ENCODE measurements at places on chromosomes 3 and 15.

GRCh38 chr3:85481411-85482212, 522.8 kb downstream of the CADM2 start:
- DNase-seq: no peak

DNA sequence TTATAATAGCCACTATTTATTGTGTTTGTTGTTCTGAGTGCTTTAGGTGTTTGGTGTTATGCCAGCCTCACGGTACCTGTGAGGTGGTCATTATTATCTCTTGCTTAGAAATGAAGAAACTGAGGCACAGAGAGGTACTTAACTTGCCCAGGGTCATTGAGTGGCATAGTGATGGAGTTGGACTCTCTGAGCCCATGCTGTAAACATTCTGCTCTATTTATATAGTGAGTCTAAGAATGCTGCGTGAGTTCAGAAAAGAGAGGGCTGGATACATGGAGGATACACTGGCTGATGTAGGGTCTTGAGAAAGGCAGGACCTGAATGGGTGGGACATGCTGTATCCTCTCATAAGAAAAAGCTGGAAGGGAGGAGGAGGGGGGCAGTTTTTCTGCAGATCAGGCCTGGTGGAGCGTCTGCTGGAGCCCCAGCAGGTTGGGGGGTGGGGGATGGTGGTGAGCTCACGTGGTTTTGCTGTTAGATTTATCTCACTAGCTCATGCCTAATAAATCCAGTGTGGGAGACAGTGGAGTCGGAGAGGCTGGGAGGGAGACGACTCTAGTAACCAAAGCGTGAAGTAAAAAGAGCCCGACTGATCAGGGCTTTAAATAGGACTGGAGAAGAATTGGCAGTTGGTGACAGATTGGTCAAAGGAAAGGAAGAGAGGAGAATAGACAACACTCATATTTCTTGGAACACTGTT, 16.0 kb downstream of the MED12L start:
- no peak for DNase-seq

DNA sequence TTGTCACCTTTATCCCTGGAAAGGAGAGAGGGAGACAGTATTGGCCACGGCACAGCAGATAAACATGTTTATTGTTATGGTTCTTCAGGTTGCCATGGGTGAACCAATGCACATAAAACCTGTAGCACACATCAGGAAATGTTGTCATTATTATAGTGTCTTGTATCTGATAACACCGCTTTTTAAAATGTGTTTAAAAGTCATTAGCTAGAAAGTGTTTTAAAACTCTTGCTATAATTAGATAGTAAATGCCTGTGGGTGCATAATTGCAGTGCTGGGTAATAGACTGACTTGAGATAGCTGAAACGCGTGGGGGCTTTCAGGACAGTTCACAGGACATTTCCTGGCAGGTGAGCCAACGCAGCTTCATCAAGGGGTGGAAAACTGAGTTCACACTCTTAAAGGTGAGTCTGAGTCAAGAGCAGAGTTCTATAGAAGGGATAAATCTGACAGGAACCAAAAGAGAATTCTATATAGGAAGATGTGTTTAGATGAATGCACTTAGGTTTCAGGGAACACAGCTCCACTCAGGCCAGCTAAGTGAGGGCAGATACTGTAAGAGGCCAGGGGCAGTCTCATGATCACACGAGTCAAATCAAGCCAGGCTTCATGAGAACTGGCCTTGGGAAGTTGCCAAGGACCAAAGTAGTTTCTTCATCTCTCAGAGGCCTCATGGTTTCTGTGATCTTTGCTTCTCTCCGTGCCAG, 35.6 kb upstream of the PPP4R2 start:
- DNase-seq: peak; percentile 24

- no peak for DNase-seq
These were observed 529.0 kb downstream of the AGBL1 start for GRCh38 chr15:86608461-86609205.

DNA sequence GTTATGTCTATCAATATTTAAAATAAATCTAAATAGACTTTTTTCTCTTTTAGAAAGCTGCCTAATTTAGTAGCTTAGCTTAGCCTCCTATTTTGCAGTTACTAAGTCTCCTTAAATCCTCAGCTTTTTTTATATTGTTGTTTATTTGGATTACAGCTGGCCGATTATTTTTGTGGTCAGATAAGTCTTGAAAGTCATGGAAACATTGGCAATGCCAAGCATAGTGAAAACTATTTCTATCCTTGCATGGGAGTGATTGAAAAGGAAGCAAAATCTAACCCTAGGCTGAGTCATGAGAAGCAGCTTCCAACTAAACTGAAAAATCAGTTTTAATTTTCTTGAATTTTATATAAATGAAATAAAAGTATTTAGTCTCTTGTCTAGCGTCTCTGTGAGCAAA, 1063.0 kb upstream of the GBE1 start:
- DNase-seq: no peak

- peak; percentile 31 for DNase-seq
These were observed 69.5 kb downstream of the C3orf38 start for GRCh38 chr3:88219138-88219792.

- DNase-seq: no peak
These were observed 2.9 kb downstream of the SLC22A13 start for GRCh38 chr3:38268522-38268921.

DNA sequence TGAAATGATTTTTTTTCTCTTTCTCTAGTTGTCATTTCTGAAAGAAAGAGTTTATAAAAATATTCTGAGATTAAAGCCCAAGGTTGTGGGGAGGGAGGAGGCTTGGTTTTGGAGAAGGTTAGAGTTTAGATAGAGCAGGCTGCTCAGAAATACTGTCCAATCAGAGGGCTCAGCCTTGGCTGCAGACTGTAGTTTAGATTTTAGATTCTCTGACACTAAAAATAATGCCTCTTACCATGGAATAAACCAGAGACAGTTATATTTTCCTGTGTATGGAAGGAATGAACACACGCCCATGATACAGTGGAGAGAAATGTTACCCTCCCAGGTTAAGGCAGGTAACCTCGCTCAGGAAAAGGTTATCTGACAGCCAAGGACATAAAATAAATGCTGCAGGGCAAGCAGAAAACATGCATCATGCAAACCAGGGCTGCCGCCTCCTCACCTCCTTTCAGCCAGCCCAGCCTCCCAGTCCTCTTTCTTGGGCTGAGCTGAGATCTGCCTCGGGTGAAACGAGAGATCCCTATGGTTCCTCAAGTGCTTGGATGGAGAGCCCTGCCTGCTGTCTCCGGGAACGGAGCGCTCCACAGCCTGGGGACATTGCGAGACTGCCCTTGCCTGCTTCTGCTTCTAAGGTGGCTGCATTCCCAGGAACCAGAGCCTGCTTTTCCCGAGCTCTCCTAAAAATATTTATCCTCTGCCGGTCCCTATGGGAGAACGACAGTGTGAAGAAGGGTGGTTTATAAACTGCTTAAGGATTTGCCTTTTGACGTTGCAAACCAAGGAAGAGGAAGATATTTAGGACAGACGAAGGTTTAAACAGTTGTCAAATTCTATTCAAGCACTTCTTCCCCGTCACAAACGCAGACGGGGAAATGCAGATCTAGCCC, 848 bp downstream of the NCEH1 start:
- DNase-seq: peak; percentile 45

DNA sequence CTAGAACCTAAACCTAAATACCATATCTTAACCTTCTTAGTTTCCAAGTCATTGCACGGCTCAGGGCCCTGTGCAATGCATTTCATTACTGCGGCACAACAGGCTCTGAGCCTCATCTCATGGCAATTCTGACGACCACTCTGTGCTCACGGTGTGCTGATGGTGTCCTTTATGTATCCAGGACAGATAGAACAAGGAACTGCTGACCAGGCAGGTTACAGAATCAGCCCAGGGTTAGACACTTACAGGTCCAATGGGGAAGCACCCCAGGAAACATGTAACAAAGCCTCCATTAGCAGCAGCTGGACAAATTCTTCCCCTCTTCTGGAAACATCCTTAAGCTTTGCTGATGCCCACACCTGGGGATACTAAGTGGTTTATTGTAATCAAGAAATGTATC, 91.9 kb upstream of the NSMCE3 start:
- DNase-seq: no peak

DNA sequence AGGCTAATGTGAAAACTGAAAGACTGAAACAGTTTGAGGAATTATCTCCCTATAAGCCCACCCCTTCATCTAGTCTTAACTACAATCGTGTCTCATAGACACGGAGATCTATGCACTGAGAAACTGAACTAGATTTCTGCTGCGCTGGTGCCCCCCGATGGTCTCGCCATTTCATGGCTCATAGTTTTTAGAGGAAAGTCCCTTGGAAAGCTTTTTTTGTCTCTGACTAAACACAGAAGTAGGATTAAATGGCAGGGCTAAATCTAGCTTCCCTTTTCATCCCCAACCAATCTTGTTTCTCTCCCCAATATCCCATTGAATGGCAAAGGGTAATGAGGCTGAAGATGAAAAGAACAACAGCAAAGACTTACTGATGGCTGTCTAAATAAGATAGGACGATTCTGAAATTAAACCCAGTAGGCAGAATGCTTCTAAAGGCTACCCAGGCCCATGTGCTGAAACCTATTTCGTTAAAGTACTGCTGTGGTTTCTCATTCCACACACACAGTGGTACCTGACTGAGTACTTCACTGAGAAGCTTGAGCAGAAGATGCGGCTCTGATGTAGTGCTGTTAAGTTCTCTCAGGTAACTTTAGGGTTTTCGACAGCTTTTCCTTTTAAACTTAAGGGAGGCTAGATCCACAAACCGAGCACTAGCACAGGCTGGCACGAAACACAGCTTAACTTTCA, 142.7 kb downstream of the GADL1 start:
- DNase-seq: peak; percentile 70

DNA sequence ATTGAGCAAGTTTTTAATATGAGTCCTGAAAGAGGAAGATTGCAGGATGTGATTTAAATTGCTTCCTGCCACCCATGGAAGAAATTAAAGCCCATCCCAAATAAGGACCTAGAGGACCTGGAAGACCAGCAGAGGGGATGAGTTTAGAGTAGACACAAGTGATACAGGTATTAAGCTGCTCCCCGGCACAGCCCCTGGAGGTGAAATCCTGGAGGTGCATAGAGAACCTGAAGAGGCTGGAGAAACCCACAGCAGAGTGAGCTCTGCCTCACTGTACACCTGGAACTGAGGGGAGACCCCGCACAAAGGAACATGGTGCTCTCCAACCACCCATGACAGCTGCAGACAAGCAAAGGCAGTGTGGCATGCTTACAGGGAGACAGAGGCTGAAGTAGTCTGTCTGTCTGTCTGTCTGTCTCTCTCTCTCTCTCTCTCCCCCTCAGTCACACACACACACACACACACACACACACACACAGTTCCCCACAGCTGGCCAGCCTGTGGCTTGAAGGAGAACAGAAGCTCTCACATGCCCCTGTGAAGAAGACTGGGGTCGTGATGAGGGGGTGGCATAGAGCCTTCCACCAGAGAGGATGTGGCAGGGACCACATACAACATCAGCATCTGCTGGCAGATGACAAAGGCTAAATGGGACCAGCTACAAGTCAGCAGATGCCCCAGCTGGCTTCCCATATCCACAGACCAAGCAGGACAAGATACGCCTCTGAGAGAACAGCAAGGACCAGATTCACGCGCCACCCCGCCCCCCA, 38.1 kb downstream of the FSIP1 start:
- DNase-seq: no peak

- peak; percentile 58 for DNase-seq
These were observed 8.5 kb downstream of the TGFBR2 start for GRCh38 chr3:30614943-30615342.

DNA sequence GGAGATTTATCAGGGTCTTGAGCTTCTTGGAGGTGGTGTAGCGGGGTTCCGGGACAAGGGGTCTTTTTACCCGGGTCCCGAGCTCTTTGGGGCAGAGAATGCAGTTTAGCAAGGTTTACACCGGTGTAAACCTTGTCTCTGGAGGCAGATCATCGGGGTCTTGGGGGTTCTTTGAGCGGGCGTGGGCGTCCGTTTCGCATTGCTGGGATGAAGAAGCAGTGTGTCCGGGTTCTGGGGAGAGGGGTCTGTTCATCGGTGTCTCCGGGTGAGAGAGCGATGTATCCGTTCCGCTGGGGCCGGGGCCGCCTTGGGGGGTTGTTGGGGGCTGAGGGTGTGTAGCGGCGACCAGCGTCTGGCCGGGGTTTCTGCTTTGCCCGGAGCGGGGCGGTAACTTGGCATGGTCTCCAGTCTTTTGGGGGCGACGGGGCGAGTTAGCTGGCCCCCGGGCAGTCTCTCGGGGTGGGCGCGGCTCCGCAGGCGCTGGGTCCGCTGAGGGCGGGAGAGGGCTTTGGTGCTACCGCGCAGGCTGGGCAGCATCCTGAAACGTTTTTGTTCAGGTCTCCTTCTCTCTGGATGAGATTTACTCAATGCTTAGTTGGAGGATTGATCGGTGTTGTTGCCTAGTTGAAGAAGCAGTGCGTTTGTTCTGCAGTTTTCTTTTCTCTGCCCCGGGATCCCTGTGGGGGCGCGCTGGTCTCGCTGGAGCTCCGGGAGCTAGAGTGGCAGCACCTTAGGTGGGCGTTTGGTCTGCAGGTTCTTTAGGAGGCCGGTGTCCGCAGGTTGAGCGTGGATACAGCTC, 843 bp downstream of the GLCE start:
- peak; percentile 35 for DNase-seq

DNA sequence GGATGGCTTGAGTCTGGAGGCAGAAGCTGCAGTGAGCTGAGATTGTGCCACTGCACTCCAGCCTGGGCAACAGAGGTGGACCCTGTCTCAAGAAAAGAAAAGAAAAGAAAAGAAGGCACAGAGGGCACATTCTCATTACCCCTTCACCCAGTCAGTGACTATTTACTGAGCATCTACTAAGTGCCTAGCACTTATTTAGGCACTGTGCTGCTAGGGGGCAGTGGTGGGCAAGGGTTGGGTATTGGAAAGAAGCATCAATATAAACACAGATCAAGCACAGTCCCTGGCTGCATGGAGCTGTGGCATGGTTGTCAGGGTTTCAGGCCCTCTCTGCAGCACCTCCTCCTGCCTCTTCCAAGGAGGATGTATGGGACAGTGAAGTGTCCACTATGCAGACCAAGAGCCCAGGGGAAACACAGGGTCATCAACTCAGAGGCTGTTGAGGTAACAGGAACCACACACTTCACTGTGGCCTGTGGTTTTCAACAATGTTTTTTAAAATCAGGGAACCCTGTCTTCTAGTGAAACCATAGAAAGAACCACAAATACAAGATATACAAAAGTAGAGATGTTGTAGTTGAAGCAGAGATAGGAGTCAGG, 138.5 kb downstream of the RAB11A start:
- no peak for DNase-seq

GRCh38 chr3:167918008-167918596, 177.6 kb downstream of the GOLIM4 start:
- no peak for DNase-seq

DNA sequence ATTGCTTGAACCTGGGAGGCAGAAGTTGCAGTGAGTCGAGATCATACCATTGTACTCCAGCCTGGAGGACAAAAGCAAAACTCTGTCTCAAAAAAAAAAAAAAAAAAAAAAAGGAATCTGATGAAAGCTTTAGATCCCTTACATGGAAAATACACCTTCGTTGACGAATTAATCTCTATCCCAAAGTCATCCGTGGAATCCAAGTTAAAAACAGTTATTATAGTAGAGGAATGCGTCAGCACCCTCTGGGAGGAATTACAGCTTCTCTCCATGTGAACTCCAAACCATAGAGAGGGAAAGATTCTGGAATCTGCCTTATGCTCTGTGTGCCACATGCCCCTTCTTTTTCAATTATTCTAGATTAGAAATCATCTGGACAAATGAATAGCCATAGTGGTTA, 192.3 kb upstream of the C2CD4B start:
- no peak for DNase-seq

All from lung microvascular endothelial cell (primary cell).